Inflammatory macrophage (primary cell): ENCODE measurements at places on chromosomes 11 and 22.

DNA sequence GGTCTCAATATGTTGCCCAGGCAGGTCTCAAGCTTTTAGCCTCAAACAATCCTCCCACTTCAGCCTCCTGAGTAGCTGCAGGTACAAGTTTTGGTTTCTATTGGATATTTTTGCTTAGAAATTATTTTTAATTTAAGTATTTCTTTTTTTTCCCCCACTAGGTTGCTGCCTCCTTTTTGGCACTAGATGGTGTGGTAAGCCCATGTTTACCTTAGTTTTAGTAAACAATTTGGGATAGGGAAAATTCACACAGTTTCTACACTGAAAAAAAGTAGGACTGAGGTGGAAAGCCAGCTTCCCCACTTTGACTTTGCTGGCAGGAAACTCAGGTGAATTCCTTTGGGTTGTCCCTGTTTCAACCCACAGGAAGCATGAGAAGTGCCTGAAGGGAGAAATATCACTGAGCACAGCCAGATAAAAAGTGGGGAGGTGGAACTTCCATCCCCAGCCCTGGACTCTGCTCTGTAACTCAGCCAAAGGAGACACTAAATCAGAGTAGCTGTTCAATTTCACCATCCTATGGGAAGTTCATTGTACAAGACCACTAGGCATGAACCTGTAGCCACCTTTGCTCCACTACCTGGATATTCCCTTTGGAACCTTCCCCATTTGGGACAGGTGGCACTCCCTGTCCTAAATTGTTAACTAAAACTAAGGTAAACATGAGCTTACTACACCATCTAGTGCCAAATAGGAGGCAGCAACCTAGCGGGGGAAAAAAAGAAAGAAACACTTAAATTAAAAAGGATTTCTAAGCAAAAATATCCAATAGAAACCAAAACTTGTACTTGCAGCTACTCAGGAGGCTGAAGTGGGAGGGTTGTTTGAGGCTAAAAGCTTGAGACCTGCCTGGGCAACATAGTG, 154.4 kb upstream of the FAT3 start:
- no peak for DNase-seq

- DNase-seq: no peak
Observed at GRCh38 chr11:78662811-78663210, 88.1 kb upstream of the NARS2 start.

GRCh38 chr22:49554741-49555140, 272.9 kb downstream of the BRD1 start:
- DNase-seq: no peak

GRCh38 chr11:111135101-111135500, 110.4 kb upstream of the POU2AF2 start:
- DNase-seq: no peak

DNA sequence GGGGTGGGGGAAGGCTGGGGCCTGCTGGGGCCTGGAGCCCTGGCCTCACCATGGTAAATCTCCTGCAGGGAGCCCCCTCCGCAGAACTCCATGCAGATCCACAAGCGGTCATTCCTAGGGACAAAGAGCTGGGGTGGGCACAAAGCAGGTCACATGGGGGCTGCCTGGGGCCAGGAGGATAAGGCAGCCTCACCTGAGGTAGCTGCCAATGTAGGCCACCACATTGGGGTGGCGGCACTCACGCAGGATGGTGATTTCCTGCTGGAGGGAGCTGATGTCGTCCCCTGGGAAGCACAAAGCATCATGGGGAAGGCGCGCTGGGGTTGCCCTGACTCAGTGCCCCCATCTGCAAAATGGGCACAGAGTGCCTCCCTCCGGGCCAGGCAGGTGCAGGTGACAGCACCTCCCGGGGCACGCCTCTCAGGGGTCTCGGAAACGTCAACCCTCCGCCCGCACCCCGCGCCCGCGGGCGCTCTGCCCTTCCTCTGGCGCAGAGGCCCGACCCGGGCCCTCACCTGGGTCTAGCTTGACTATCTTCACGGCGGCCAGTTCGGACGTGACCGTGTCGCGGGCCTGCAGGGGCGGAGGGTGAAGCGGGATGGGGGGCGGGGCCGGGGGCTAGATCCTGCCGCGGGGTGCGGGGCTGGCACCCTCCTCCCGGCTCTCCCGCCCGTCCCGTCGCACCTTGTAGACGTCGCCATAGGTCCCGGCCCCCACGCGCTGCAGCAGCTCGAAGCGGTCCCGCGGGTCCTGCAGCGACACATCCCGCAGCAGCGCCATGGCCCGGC, 450 bp downstream of the MAP4K2 start:
- no peak for DNase-seq

- no peak for DNase-seq
Observed at GRCh38 chr11:66676931-66677598, 622 bp downstream of the RBM4B start.

DNA sequence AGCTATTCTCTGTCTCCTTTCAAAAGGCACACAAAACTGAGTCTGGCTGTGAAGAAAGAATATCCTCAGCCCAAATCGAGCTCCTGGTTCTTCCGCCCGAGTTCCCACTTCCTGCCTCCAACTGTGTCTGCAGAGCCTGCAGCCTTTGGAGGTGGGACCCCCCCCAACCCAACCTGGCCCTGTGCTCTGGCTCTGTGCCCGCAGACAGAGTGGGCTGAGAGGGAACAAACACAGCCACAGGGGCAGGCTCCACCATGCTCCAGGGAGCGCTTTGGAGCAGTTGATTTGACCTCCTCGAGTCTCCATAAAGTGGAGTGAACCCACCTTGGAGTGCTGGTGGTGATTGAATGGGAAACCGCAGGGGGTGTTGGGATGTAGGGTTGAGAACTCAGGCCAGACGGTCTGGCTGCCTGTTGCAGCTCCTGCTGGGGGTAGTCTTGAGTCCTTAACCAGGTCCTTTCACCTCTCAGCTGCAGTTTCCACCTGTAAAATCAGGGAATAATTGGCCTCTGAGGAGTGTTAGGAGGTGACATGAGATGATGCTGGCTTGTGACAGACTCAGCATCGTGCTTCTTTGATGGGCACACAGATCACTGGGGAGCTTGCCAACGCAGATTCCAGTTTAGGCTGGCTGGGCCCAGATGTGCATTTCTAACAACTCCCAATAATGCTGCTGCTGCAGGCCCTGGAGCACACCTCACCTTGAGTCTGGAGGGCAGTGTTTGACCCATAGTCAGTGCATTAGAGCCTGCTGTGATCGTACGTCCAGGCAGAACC, 11.4 kb downstream of the DAGLA start:
- DNase-seq: no peak

GRCh38 chr11:64314146-64314804, 3.1 kb downstream of the TRMT112 start:
- no peak for DNase-seq

GRCh38 chr11:98549571-98549970, 471.2 kb upstream of the CNTN5 start:
- DNase-seq: no peak

DNA sequence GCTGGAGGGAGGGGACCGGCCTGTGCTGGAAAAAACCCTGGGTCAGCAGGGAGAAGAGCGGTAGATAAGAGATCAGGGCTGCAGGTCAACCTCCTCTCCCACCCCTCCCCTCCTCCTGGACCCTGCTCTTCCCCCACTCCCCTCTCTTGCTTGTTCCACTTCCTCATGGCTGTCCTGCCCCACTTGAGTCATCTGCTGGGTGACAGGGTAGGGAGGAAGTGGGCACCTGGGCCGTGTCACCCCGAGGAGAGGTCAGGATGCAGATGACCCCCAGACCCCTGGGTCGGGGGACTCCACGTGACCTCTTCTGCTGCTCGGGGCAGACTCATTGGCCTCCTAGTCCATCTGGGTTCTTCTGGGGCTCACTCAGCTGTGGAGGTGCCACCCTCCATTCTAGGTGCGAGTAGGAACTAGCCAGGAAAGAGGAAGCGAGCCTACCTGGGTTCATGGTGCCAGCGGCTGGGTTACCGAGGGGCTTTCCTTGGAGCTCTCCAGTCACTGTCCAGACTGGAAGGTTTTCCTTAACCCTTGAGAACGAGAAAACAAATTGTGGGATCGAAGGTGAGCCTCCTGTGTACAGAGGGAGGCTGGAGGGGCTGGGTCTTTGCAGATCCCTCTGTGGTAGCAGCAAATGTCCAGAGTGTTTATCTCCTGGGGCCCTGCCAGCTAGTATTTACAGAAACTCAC, 6.5 kb downstream of the APOL2 start:
- DNase-seq: no peak

DNA sequence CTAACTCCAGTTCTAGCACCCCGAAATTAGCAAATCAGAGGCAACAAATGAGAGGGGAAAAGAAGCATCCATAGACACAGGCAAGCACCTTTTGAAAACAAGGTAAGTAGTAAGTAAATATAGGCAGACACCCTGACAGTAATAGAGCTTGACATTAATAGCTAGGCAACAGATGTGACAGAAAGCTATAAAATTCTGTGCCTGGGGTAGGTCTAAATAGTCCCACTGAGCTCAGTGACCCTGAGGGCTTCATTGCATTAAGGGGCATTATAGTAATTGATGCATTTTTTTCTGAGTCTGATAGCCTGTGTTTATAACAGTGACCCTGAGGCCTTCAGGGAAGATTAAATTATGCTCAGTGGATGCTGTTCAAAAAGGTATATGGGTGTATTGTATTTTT, 197.1 kb downstream of the HIPK3 start:
- DNase-seq: no peak

DNA sequence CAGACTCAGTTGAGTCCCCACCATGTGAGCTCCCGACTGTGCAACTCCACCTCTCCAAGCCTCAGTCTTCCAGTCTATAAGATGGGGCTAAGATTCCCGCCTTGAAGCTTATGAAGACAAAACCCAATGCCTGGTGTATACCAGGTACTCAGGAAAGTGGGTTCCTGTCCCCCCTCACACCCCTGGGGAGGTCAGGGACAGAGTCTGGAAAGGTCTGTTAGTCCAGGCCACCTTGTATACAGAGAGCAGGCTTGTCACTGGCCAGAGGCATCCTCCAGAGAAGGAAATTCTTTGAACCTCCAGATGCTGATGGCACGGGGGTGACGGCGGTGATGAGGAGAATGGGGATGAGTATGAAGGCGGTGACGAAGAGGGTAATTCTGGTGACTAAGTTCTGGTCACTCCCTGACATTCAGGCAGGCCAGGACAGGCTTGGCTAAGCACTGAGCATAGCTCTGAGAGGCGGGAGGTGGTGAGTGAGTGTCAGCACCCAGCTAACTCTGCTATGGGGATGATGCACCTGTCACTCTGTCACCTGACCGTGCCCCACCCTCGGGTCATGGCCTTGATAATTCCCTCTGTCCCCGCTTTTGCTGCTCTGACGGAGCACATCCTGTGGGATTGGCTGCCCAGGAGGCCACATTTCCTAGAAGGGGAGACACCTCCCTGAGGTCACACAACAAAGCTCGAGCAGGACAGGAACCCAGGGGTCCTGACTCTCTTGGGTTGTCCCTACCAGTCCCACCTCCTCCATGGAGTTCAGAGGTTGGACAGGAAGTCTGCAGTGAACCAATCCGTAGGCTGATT, 30.9 kb upstream of the CSNK1E start:
- no peak for DNase-seq
